ENCODE measurements at places on chromosomes 12 and 14.

DNA sequence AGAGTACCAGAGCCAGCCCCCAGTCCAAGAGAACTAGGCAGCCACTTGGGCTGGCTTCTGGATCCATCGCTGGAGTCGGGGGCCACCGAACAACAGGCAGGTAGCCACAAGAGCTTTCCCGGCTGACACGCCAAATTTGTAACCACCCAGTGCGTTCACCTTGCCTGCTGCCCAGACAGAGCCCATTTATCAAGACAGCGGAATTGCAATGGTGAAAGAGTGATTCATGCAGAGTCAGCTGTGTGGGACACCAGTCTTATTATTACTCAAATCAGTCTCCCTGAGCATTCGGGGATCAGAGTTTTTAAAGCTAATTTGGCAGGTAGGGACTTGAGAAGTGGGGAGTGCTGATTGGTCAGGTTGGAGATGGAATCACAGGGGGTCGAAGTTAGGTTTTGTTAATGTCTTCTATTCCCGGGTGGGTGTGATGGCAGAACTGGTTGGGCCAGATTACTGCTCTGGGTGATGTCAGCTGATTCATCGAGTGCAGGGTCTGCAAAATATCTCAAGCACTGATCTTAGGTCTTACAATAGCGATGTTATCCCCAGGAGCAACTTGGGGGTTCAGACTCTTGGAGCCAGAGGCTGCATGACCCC lies 64.3 kb downstream of the PDE6H start:
- no peak for DNase-seq

- no peak for DNase-seq
These were observed 79.1 kb downstream of the KCNK13 start for GRCh38 chr14:90140956-90141316.

DNA sequence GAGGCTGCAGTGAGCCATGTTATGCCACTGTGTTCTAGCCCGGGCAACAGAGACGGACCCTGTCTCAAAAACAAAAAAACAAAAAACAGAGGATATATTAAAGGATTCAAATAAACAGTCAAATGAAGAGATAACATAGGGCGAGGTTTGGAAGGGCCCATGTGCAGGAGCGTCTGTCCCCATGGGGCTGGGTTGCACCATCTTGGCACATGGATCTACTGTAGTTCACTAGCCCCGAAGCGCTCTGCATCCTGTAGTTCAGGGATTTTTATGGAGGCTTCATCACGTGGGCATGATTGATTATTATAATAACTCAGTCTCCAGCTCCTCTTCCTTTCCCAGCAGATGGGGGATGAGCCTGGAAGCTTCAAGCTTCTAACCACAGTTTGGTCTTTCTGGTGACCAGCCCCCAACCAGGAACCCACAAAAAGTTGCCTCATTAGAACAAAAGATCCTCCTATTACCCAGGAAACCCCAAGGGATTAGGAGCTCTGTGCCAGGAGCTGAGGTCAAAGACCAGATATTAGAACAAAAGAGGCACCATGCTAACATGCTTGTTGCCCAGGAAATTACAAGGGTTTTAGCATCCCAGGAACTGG lies 59.9 kb downstream of the HCAR2 start:
- DNase-seq = no peak

GRCh38 chr12:2836574-2836973 lies 1.7 kb upstream of the NRIP2 start:
- DNase-seq = no peak

DNA sequence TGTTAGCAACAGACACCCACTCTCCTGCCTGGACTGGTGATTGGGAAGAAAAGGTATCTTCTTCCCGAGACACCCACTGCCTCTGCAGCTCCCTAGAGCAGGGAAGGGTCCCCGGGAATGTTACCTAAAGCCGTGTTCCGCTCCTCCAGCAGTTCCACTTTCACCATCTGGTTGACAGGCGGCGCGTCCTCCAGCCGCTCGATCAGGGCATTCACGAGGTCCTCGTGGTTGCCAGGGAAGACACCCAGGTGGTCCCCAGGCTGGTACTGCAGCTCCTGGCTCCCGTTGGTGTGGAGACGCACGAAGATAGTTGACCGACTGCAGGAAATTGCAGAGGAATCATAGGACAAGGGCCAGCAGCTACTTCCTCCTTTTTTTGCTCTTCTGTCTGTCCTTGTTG lies 44.2 kb upstream of the FBXO21 start:
- DNase-seq = no peak

DNA sequence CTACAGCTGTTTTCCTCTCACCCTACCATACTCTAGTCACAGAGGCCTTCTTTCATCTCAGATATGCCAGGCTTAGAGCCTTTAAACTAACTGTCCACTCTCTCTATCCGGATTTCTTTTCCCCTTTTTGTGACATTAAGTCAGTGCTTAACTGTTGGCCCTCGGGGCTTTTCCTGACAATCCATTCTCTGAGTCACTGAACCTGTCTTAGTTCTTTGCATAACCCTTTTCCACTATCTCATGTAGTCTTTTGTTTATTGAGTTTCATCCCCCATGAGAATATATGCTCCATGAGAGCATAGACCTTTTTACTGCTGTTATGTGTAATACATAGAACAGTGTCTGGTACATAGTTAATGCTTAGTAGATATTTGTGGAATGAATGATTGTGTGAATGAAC lies 68.7 kb downstream of the PLEKHA5 start:
- no peak for DNase-seq
